Hair follicular keratinocyte (primary cell): ENCODE measurements at places on chromosomes 16 and 17. TPM values are rescaled to one million over a fixed set of nuclear protein-coding genes. Genes with fewer than 3 reads are reported as not detected.

CDH16 gene
- 0.04 TPM in 1 of 2 replicates, not detected in the other for total RNA-seq

GJC1 gene
- 5.7 and 6.6 TPM in 2 replicates for total RNA-seq

UBTF gene
- total RNA-seq = 28.7 and 34.2 TPM in 2 replicates

GUCY2D gene
- 0.04 and 0.16 TPM in 2 replicates for total RNA-seq

CACNG1 gene
- not detected in 2 replicates for total RNA-seq

MYOCD gene
- total RNA-seq = 0.04 TPM in 1 of 2 replicates, not detected in the other

SP6 gene
- total RNA-seq = 2.3 and 2.5 TPM in 2 replicates

TMEM97 gene
- 31.0 and 36.8 TPM in 2 replicates for total RNA-seq

ACE gene
- total RNA-seq = 0.15 and 0.78 TPM in 2 replicates

PPY gene
- 1.6 TPM in 1 of 2 replicates, not detected in the other for total RNA-seq

CDH13 gene
- 45.0 and 139 TPM in 2 replicates for total RNA-seq

MAP2K6 gene
- total RNA-seq = 0.08 and 0.39 TPM in 2 replicates

BIRC5 gene
- total RNA-seq = 25.3 and 69.2 TPM in 2 replicates

IRF8 gene
- total RNA-seq = not detected in 2 replicates

ZNF423 gene
- 0.08 TPM in 2 replicates for total RNA-seq

TRAF4 gene
- total RNA-seq = 60.8 and 82.5 TPM in 2 replicates

KRTAP4-4 gene
- total RNA-seq = not detected in 2 replicates

DPH1 gene
- 21.0 and 24.6 TPM in 2 replicates for total RNA-seq

MARCHF10 gene
- not detected in 2 replicates for total RNA-seq

SAMD14 gene
- total RNA-seq = 0.23 and 1.1 TPM in 2 replicates

CCDC200 gene
- total RNA-seq = not detected in 2 replicates

C17orf67 gene
- 0.55 and 1.6 TPM in 2 replicates for total RNA-seq

TLCD2 gene
- total RNA-seq = 0.99 and 1.2 TPM in 2 replicates

STH gene
- total RNA-seq = not detected in 2 replicates

TMEM235 gene
- total RNA-seq = not detected in 2 replicates

TLCD1 gene
- 9.4 and 20.7 TPM in 2 replicates for total RNA-seq

IRX6 gene
- not detected in 2 replicates for total RNA-seq

HIC1 gene
- 3.3 and 3.7 TPM in 2 replicates for total RNA-seq

CAPNS2 gene
- 12.7 and 32.7 TPM in 2 replicates for total RNA-seq

P2RX5 gene
- 1.0 and 1.7 TPM in 2 replicates for total RNA-seq

CPD gene
- 55.3 and 151 TPM in 2 replicates for total RNA-seq

CLDN7 gene
- 7.9 and 26.0 TPM in 2 replicates for total RNA-seq

CLCN7 gene
- 22.5 and 54.0 TPM in 2 replicates for total RNA-seq

CCL2 gene
- total RNA-seq = not detected in 2 replicates

PYCARD gene
- 102 and 138 TPM in 2 replicates for total RNA-seq

LITAFD gene
- not detected in 2 replicates for total RNA-seq

SCGB1C2 gene
- not detected in 2 replicates for total RNA-seq

NPIPA3 gene
- 0.70 TPM in 1 of 2 replicates, not detected in the other for total RNA-seq

GOSR1 gene
- 16.3 and 17.8 TPM in 2 replicates for total RNA-seq

HOXB7 gene
- 0.16 TPM in 1 of 2 replicates, not detected in the other for total RNA-seq

EFTUD2 gene
- 51.5 and 109 TPM in 2 replicates for total RNA-seq

C16orf95 gene
- 2.9 and 3.9 TPM in 2 replicates for total RNA-seq

PDILT gene
- not detected in 2 replicates for total RNA-seq
